ENCODE measurements at places on chromosomes 11 and 22.

DNA sequence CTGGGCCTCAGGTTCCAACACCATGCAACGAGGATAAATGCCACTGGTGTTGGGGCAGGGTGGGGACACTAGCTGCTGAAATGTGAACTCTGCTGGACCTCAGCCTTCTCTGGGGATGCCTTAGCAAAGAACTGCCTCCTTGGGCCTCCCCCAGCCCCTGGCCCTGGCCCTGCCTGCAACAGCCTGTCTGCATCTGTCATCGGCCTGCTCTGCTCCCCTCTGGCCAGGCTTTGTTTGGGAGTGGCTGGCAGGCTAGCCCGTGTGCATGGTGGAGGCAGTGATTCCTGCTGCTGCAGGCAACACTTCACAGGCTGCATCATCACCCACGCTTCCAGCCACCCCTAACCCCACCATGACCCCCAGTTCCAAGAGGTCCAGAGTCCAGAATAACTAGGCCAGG lies 11.5 kb upstream of the MYOD1 start:
- DNase-seq, result no peak

DNA sequence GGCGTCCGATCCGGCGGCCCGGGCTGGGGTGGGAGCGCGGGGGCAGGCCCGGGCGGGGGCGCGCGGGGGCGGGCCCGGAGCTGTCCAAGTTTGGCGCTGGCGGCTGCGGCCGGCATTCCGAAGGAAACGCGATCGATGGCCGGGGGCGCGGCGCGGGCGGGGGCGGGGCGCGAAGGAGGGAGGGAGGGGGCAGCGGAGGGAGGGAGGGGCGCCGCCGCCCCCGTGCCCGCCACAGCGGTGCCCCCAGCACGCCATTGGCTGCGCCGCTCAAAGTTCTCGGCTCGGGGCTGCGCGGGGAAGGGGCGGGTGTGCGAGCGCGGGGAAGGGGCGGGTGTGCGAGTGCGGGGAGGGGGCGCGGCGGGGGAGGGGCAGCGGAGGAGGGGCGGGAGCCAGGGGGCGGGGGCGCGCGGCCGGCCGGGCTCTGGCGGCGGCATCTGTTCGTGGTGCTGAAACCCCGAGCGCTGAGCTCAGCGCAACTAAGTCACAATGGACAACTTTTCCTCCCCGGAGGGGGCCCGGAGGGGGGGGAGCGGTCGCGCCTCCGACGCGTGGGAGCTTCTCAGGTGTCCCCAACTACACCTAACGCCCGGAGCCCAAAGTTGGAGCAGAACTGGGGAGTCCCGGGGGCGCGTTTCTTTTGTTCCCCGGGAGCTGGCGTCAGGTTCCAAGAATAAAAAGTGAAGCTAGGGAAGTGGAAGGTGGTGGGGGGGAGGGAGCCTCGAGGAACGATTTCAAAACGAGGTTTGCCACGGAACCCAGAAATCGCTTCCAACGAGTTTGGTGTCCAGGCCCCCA lies 2.2 kb downstream of the PHF21B start:
- no peak for DNase-seq

- no peak for DNase-seq
These were observed 16.0 kb downstream of the ZNRF3 start for GRCh38 chr22:28899199-28899853.

DNA sequence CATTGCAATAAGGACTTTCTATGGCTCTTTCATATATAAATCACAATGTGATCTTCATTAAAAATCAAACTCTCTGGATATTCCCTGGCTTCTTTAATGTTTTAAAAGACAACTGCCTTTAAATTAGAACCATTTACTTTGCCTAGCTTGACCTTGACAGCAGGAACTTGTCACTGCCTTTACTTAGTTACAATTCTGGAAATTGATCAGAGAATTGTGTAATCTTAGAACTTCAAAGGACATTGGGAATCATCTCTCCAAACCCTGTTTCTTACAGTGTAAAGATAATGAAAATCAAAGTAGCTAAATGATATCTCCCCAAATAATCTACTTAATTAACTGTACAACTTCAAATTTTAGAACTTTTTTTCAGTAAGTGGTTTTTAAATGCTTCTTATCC lies 517.6 kb upstream of the CCDC179 start:
- no peak for DNase-seq

GRCh38 chr22:34781681-34782080 lies 284.3 kb upstream of the ISX start:
- DNase-seq, result no peak

- DNase-seq, result no peak
These were observed 502.1 kb downstream of the SOX6 start for GRCh38 chr11:15854245-15854644.

DNA sequence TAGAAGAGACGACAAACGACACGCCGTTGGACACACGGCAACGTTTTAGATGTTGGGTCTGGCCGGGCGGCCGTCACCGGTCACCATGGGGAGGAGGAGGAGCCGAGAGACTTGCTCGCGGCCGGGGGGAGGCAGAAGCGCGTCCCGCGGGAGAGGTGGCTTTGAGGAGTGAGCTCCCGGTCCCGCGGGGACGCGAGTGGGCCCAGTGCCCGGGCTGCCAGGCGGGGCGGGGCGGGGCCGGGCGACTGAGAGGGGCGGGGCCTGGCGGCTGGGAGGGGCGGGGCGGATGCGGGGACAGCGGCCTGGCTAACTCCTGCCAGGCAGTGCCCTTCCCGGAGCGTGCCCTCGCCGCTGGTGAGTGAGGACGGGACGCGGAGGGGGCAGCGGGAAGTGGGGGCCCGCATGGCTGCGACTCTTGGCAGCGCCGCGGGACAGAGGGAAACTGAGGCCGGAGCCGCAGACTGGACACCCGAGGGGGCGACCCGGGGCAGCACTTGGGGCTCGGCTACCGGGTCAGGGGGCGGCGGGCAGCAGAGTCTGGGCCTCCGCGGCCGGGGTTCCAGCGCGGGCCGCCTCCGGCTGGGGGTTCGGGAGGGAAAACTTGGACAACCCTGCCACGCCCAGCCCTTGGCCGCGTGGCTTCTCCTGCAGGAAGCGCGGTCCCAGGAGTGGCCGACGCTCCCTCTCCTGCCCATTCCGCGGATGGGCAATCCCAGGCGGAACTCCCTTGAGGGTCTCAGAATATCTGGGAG lies at the start of gene TSPO:
Gene TSPO, plus strand, starts transcription at position 309 of the 752 bp plus-strand sequence. CDS start 7,680 bp downstream, outside the sequence.
- peak; percentile 21 for DNase-seq

GRCh38 chr11:116215471-116216113 lies 557.2 kb downstream of the BUD13 start:
- no peak for DNase-seq

DNA sequence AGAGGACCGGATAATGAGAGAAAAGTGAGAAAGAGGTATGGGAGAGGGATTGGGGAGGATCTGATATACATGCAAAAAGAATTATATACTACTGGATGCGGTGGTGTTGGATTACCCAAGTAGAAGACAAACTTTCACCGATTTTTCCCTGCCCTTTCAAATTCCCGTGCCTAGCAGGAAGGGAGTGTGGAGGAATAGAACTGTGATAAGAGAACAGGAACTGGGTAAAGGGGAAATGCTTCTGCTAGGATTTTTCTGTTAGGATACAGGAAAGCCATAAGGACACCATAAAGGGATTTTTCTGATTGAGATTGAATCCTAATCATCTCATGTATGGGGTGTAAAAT lies 480 bp upstream of the MTMR2 start:
- no peak for DNase-seq

- no peak for DNase-seq
These were observed 90.3 kb downstream of the BLID start for GRCh38 chr11:122025757-122026156.

GRCh38 chr11:33214767-33215166 lies 42.4 kb upstream of the HIPK3 start:
- DNase-seq, result no peak

DNA sequence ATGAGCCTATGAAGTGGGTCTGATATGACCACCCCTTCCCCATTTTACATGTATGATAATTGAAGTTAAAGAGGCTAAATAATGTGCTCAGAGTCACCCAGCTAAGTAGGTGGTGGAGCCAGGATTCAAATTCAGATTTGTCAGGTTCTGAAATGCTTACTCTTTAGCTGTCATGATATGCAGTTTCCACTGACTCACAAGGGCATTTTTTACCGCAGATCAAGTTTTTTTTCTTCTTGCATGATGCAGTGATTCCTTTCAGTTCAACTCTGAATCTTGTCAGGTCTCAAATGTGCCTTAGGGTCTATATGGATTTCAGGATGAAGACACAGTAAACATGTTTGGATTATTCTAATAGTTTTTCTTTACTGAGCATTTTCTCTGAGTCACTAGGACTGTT lies 12.6 kb upstream of the TRIM44 start:
- DNase-seq, result no peak

- no peak for DNase-seq
These were observed 14.4 kb downstream of the PRSS23 start for GRCh38 chr11:86814775-86815174.

DNA sequence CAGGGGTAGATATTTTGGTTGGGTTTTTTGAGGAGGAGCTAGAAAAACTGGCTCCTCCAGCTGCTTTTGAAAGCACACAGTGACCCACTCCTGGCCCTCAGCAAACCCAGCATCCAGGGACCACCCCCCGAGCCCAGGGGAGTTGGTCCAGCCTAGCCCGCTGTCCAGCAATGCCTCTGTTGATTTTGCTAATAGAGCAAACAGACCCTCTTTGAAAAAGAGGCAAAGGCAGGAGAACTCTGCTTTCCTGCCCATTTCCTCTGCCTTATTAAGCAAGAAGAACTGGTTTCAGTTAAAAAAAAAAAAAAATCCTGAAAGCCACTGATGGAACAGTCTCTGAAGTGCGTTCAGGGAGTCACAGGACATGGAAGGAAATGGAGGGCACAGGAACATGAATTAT lies 25.3 kb downstream of the ABTB2 start:
- no peak for DNase-seq

DNA sequence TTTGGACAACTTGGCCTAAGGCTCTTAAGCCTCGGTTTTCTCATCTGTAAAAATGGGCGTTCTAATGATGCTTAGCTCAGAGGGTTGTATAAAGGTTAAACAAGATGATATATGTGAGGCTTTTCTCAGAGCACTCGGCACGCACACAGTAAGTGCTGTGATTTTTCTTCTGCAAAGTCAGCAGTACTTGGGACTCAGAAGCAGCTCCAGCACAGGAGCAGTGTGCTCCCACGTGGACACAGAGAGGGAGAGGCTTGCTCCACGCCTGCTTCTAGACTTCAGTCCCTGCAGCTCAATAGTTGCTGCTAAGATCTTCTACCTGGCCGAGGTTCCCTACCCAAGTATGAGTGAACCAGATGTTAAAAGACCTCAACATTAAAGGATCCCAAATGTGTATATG lies 39.9 kb upstream of the PHF21A start:
- DNase-seq, result no peak

GRCh38 chr11:69382131-69383128 lies 88.5 kb downstream of the MYEOV start:
- DNase-seq, result no peak

GRCh38 chr11:87597725-87598124 lies 560.0 kb downstream of the TMEM135 start:
- DNase-seq, result no peak

DNA sequence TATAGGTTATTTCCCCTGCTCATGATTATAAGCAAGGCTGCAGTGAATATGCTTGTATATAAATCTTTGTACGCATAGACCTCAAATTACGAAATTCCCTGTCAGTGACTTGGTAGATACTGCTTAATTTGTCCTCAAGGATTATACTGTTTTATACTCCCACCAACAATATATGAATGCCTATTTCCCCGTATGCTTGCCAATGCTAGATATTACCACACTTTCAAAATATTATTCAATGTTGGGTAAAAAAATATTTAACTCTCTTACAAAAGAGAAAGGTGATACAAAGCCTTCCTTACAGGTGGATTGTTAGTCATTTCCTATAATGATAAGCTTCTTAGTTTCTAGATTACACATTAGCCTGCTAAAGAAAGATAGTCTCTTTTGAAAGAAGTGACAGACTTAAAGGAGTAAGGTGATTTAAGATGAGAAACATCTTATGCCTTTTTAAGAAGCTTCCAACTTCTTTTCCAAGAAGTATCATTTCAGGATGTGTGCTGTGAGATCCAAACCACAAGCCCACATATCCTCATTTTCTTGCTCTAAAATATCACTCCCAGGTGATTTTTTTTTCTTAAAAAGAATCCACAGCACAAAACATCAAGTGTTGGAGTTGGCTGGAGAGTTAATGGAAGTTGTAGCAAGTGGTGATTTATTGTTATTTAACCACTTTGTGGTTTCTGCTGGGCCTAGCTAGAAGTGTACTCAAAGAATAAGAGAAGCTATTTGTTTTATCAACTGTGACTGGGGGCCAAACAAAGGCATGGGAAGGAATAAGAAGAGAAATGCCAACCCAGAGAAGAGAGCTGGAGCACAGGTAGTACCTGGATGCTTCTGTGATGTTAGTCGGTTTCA lies 59.2 kb downstream of the BARX2 start:
- DNase-seq, result no peak

GRCh38 chr11:110434952-110435779 lies 5.4 kb downstream of the FDX1 start:
- no peak for DNase-seq

All from AML-193 (cell line).